ENCODE measurements at places on chromosomes 3 and 15.

- no peak for DNase-seq
Observed at GRCh38 chr3:130831719-130832400, 62.0 kb upstream of the ATP2C1 start.

- no peak for DNase-seq
Observed at GRCh38 chr15:45083223-45083622, 30.7 kb downstream of the DUOX2 start.

GRCh38 chr3:103813955-103814354 lies 1379.1 kb downstream of the ZPLD1 start:
- no peak for DNase-seq

GRCh38 chr15:82852941-82853561 lies 43.6 kb downstream of the WHAMM start:
- DNase-seq, result peak; percentile 43

DNA sequence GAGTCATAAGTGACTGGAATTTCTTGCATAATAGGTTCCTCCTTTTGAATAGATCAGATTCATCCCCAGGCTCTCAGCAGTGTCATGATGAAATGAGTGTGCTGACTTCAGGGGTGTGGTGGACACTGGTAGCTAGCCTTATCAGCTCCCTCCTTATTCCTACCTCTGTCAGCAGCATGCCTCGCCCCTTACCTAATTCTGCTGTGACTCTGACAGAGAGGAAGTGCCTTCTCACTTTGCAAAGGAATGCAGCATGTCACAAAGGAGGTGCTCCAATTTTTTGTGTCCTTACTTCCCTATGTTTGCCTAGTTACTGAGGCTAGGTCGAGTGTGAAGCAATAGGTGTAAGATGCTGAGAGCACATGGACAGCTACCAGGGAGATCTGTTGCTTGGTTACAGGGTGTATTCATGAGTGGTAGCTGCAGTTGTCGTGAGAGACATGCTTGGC lies 90.6 kb downstream of the TNFAIP8L3 start:
- no peak for DNase-seq

- DNase-seq, result peak; percentile 98
Observed at GRCh38 chr15:52018693-52019393, at the start of gene MAPK6. Gene MAPK6 (plus strand): TSS chr15:52019219. CDS start chr15:52046461, 27,242 bp downstream.

DNA sequence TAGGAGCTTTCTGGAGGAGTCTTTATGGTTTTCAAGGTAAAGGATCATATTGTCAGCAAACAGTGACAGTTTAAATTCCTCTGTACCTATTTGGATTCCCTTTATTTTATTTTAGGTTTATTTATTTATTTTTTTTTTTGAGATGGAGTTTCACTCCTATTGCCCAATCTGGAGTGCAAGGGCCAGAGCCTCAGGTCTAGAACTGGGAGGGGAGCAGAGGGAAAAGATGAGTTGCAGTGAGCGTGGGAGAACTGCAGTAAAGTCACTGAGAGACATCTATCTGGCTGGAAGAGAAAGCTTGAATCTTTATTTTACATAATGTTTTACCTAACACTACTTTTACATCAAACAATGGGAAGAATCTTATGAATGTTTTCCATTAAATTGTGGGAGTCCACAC lies 49.5 kb upstream of the GK5 start:
- no peak for DNase-seq

All from retina (tissue), 1 donor.